ENCODE measurements at places on chromosomes 4 and X.

GRCh38 chr4:176444741-176445140 lies 125.0 kb downstream of the SPCS3 start:
- DNase-seq: no peak

DNA sequence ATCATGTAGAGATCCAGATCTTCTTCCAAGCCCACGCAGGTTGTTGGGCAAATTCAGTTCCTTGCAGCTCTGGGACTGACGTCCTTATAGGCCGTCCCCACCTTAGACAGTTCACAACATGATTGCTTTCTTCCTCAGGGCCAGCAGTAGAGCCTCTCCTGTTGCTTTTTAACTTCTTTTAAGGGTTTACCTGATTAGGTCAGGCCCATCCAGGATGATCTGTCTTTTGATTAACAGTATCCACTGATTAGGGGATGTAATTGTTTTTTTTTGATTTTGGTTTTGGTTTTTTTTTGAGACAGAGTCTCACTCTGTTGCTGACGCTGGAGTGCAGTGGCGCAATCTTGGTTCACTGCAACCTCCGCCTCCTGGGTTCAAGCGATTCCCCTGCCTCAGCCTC lies 109.1 kb upstream of the BMPR1B start:
- DNase-seq: no peak

DNA sequence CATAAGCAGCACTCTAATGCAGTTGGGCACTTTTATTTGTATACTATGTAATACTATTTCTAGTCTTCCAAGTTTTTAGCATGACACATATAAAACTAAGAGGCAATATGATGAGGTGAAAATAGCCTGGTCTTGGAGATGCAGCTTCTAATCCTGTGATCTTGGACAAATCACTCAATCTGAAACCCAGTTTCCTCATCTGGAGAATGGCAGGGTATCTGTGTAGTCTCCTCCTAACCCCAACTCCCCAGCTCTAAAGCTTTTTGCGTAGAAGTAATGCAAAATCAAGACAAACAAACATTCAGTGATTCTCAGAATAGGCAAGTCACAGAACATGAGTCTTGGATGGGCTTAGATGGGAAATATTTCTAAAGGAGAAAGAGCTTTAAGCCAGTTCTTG lies 36.7 kb upstream of the IL21 start:
- no peak for DNase-seq

- no peak for DNase-seq
Observed at GRCh38 chr4:152075253-152075928, 314.6 kb upstream of the GATB start.

DNA sequence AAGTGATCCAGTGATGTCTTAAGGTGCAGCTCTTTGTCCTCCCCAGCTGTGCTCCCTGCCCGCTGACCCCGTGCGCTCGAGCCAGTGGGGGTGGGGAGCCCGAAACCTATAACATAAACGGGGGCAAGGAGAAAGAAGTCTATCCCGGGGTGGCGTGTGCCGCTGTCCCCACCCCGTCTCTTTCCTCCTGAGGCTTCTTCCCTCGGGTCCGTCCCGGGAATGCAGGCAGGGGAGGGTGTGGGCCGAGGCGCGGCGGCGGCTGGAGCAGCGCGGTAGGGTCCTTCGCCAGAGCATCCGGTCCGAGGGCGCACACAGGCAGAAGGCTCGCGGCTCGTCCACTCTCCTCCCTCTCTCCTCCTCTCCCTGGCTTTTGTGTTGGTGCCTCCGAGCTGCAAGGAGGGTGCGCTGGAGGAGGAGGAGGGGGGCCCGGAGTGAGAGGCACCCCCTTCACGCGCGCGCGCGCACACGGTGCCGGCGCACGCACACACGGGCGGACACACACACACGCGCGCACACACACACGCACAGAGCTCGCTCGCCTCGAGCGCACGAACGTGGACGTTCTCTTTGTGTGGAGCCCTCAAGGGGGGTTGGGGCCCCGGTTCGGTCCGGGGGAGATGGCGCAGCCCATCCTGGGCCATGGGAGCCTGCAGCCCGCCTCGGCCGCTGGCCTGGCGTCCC lies at the start of gene RAB33A:
RAB33A (plus strand) TSS at position 517 of the 681 bp plus-strand sequence; CDS start at position 618, 101 bp downstream.
- DNase-seq: no peak

DNA sequence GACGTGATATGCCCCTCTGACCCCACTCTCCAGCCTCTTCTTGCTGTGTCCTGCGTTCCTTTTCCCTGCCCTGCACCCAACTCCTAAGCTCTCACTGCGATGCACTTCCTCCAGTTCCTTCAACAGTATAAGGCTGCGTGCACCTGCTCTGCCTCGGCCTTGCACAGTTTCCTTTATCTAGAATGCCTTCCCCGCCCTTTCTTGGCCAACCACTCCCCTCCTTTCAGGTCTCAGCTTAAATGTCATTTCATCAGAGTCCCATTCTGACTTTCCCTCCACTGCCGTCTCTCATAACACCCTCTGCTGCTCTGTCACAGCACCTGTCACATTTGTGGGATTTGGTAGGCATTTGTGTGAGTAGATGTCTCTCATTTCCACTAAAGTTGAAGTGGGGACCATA lies 58.4 kb upstream of the NEIL3 start:
- no peak for DNase-seq

DNA sequence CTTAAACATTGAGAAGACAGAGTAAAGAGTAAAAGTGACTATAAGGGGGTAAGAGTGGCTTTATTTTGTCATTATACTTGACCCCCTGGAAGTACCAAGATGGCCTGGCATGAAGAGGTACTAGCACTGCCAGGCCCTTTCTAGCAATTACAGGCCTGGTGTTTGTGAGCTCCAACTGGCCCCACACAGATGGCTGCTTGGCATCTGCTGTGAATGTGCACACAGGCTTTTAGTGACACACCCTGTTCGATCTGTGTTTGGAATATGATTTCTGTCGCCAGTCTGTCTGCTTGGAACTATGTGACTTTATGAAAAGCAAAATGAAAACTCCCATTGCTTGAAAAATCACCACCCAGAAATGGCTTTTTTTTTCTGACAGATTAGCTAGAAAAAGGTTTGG lies 123.3 kb downstream of the CLCN4 start:
- no peak for DNase-seq

GRCh38 chr4:120991885-120992284 lies 69.4 kb upstream of the PRDM5 start:
- no peak for DNase-seq

DNA sequence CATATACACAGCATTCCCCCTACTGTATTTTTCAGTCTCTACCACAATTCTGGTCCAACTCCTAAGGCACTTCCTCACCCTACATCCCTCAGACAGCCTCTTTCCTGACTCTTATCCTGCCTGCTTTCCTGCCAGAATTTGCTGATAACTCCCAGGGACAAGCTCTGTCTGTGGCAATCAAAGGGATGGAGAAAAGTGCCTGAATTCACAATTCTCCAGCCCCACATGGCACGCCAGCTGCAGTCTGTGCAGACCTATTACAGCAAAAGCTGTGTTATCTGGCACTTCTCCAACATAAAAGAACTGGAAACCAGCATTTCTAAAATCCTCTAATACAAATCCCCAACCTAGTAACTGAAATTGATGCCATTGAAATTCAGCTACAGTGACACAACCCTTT lies 404.8 kb downstream of the KLHL13 start:
- no peak for DNase-seq

GRCh38 chr4:156968479-156968984 lies 3.1 kb downstream of the PDGFC start:
- DNase-seq: no peak

GRCh38 chrX:46707274-46707965 lies 51.5 kb downstream of the SLC9A7 start:
- no peak for DNase-seq
